CD4-positive, alpha-beta T cell treated with Interleukin-12 subunit alpha and Interleukin-12 subunit beta, for 1 hour (primary cell): ENCODE measurements at places on chromosomes 5 and 9.

- no peak for DNase-seq
These were observed 148.5 kb downstream of the CHSY3 start for GRCh38 chr5:130052752-130053151.

- peak; percentile 90 for DNase-seq
These were observed 18.0 kb upstream of the STARD4 start for GRCh38 chr5:111530298-111530740.

DNA sequence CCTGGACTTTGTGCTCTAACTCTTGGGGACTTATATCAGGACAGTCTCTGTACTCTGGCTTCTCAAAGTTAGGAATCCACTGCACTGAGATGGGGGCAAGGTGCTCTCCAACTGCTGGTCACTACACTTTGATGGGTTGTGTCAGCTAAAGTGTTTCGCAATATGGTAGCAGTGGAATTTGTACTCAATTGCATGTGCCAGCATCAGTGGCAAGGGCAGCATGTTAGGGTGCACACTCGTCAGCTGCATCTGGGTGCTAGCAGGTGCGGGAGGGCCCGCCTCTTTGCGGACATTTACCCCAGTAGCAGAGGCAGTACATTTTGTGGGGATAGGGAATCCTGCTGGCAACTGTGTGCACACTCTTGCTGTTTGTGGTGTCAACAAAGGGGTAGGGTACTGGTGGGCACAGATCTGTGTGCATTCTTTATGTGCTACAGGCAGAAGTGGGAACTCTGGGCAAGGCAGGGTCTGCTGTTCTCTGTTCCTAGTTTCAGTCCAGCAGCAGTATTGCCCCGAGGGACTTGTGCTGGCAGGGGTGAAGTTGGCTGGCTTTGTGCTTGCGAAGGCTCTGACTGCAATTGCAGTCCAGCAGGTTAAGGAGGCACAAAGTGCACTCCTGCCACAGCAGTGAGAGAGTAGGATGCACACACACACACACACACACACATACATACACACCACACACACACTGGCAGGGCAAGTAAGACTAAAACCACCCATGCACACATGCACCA, 924.8 kb upstream of the CDH9 start:
- DNase-seq: no peak

DNA sequence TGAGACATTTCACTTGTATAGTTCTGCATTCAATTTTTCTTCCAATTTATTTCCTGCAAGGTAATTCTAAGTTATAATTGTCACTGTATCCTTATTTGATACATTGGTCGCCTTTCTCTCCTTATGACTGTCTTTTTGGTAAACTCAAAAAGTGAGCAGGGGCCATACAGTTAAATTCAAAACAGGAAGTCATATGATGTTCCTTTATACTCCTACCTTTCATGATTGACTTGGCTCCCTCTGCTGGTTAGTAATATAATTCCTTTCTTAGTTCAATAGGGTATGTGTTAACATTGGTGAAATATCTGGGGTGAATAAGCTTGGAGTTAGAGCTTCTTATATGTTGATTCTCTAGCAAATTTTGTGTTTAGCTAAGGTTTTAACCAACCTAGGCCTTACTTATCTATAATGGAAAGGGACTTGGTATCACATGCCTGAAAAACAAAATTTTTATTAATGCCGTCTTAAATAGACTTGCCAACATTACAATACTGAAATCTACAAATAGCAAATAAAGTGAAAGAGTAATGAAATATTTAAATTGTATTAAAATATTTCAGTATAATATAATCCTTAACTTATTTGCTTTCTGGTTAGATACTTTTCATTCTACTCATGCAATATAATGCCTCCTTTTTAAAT, 6.0 kb upstream of the NIPBL start:
- DNase-seq: peak; percentile 78

GRCh38 chr9:70504834-70505233, 90.4 kb upstream of the KLF9 start:
- no peak for DNase-seq

DNA sequence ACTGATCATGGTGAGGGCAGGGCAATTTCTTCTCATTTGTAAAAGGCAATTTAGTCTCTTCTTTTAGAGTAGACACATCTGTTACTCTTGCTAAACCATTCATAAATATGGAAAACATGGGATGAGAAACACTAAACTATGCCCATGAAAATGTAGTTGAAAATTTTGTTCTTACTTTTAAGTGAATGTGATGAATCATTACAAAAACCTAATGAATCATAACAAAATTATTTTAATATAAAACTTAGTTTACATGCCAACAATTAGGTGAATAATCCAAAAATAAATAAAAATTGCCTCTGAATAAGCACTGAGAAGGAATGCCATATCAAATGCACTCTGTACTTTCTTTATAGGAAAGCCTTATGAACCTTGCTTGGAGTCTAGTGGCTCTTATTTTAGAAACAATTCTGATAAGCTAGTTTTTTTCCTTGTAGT, 297.7 kb upstream of the EFNA5 start:
- no peak for DNase-seq

DNA sequence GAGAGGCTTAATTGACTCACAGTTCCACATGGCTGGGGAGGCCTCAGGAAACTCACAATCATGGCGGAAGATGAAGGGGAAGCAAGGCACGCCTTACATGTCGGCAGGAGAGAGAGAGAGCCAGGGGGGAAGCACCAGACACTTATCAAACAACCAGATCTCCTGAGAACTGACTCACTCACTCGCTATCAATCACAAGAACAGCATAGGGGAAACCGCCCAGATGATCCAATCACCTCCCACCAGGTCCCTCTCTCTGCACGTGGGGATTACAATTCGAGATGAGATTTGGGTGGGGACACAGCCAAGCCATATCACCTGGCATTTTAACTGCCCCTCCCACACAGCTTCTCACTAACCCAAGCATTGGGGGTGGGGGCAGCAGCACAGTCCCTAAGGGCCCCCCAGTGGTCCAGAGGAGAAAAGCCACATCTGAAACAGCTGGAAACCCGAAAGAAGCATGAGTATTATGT, 76.1 kb upstream of the ASS1 start:
- no peak for DNase-seq

GRCh38 chr9:1117439-1117838, 67.3 kb downstream of the DMRT2 start:
- DNase-seq: no peak

GRCh38 chr9:70106571-70106970, 62.9 kb downstream of the MAMDC2 start:
- DNase-seq: no peak

GRCh38 chr9:137128158-137128861, 10.6 kb upstream of the GRIN1 start:
- peak; percentile 27 for DNase-seq

DNA sequence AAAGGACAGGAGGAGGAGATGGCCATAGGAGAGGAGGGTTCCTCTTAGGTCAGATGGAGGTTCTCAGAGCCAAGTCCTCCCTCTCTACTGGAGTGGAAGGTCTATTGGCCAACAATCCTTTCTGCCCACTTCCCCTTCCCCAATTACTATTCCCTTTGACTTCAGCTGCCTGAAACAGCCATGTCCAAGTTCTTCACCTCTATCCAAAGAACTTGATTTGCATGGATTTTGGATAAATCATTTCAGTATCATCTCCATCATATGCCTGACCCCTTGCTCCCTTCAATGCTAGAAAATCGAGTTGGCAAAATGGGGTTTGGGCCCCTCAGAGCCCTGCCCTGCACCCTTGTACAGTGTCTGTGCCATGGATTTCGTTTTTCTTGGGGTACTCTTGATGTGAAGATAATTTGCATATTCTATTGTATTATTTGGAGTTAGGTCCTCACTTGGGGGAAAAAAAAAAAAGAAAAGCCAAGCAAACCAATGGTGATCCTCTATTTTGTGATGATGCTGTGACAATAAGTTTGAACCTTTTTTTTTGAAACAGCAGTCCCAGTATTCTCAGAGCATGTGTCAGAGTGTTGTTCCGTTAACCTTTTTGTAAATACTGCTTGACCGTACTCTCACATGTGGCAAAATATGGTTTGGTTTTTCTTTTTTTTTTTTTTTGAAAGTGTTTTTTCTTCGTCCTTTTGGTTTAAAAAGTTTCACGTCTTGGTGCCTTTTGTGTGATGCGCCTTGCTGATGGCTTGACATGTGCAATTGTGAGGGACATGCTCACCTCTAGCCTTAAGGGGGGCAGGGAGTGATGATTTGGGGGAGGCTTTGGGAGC, 3.1 kb downstream of the EGR1 start:
- DNase-seq: peak; percentile 26

DNA sequence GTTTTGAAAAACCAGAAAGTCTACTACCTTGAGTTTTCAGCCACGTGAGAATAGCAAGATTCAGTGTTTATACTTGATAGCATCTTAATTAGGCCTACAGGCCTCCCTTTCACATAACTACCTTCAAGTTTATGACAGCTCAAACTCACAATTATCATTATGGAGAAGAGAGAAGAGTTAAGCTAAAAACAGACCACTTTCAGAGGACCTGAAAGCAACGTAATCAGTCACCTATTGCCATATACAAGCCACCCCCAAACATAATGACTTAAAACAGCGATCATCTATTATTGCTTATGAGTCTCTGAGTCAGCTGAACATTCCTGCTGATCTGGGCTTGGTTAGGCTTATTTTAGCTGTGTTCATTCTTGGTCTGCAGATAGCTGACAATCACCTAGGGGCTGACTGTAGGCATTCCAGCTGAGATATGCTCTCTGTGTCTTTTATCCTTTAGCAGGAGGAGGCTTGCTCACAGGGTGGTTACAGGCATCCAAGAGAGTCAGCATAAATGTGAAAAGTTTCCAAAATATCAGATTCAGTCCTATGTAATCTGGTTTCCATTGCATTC, 130.9 kb downstream of the COX7C start:
- no peak for DNase-seq

DNA sequence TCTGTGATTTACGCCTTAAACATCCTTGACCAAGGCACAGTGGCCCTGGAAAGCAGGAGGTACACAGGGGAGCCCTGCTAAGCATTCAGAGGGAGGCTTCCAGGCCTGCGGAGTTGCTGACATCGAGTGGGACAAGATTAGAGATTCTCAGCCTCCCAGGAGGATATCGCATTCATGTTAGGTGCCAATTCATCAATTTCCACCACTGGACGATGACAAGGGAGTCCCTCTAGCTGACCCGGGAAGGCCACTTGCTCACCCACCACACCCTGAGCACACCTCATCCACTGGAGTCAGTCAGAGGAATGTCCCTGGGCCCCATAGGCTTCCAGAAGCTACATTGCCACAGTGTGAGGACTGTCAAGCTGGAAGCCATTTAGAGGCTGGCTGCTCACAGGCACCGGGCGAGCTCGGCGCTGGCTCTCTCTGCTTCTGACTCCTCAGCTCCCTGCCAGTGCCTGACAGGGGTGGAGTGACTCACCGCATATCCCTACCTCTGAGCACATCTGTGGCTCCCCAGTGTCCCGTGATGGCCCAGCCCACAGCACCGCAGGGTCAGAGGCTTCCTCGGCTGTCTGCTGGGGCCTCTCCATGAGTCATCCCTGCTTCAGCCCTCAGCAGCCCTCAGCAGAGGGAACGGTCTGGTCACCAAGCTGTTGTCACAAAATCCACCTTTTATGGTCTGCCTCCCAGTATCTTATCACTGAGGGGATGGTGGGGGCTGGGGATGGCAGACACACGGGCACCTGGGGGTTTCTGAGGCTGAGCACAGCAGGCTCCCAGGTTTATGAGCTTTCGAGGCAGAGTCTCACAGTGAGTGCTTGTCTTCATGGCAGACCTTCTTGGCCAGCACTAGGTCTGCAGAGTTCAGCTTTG, 117.5 kb downstream of the ZNF608 start:
- no peak for DNase-seq

DNA sequence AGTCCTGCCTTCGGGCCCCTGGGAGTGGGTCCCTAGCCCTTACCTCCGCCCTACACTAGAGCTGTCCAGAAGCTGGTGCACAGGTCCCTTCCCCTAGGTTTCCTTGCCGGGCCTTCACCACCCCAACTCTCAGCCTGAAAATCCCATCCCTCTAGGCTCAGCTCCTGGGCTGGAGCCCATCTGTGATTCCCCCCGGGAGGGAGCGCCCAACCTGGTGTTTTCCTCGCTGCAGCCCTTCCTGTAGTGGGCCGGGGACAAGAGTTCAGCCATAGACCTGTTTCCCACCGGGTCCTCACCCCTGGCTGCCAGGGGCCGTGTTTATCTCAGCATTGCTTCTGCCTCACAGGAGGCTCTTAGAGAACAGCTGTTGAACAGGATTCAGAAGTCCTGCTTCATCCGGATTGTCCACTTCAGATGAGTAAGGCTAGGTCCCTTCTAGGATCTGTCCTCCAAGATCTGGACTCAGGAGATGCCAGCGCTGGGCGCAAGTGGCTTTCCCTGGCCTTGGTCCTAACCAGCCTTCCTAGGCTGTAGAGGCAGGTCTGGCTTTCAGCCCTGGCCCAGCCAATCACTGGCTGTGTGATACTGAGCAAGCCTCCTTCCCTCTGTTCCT, 965 bp downstream of the GLIPR2 start:
- DNase-seq: no peak

- no peak for DNase-seq
These were observed 490.2 kb downstream of the TLE4 start for GRCh38 chr9:80061940-80062339.

GRCh38 chr5:63025679-63026078, 447.1 kb downstream of the LRRC70 start:
- DNase-seq: no peak

DNA sequence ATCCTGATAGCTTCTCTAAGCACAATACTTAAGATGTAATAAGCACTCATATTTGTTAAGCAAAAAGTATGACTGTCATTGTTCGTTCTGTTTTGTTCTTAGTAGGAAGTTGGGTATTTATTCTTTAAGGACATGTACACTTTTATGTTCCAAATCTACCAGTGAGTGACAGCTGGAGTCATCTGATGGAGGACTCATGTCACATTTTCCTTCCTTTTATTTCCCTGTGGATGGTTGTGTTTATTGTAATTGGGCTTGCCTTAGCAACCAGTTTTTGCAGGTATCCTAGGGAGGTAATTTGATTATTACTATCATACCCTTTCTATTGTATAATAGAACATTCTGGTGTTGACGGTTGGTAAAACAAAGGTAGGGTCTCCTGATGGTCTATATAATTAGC, 145.7 kb downstream of the ZSWIM6 start:
- DNase-seq: no peak

GRCh38 chr5:61283471-61283870, 48.6 kb upstream of the ZSWIM6 start:
- DNase-seq: no peak

DNA sequence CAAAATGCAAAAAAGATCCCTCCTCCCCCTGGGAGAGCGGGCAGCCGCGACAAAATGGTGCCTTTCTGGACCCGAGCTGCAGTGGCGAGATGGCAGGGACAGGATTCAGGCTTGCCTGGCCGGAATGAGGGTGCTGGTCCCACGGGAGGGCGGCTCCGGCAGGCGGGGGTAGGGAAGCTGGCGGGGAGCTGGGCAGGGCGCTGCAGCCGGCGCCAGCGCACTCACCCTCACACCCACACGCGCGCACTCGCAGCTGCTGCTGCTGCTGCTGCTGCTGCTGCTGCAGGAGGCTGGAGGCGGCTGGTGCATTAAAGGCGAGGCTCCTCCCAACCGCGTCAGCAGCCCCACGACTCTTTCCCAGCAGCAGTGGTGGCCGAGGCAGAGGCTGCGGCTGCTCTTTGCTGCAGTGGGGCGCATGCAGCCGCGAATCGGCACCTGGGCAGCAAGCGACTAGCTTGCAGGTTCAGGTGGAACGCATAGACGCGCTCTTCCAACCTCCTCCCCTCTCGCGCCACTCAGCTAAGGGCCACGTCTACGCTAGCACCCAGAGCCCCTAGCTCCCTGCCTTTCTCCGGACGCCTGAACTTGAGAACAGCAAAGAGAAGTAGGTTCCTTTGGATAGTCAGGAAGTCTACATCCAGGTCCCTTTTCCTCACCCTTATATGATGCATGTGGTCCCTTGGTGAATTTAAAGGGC, at the start of gene PPP2R2B:
PPP2R2B (minus strand) TSS at position 282 of the 697 bp plus-strand sequence.
- DNase-seq: peak; percentile 55
